ENCODE measurements at places on chromosomes 1 and 21. TPM values are rescaled to one million over a fixed set of nuclear protein-coding genes. Genes with fewer than 3 reads are reported as not detected.

Gene RAB25
- not detected for total RNA-seq

Gene DPH2
- total RNA-seq: 94.7 TPM

Gene RHEX
- total RNA-seq: not detected

Gene CYP4A11
- total RNA-seq: not detected

Gene STUM
- not detected for total RNA-seq

Gene DMBX1
- not detected for total RNA-seq

Gene SLC45A1
- total RNA-seq: 0.58 TPM
